SJCRH30 (cell line): ENCODE measurements at places on chromosomes 2 and 18. TPM values are rescaled to one million over a fixed set of nuclear protein-coding genes. Genes with fewer than 3 reads are reported as not detected.

- no peaks in the 10 kb centered on the region for H3K27me3 ChIP-seq
- no peak for DNase-seq
- no peak overlapping the region for H3K4me3 ChIP-seq
- H3K36me3 ChIP-seq: no peaks in the 10 kb centered on the region
Observed at GRCh38 chr18:72542342-72542741, 1.8 kb downstream of the CBLN2 start.

- peak overlapping the region; percentile 71 for H3K27ac ChIP-seq
- H3K36me3 ChIP-seq: no peaks in the 10 kb centered on the region
- H3K4me3 ChIP-seq: no peak overlapping the region
- H3K4me1 ChIP-seq: peaks cover 26% of the 10 kb centered on the region
Observed at GRCh38 chr2:205496370-205496769, 185.9 kb upstream of the NRP2 start.

- H3K36me3 ChIP-seq: no peaks in the 10 kb centered on the region
- H3K27me3 ChIP-seq: no peaks in the 10 kb centered on the region
- no peaks in the 10 kb centered on the region for H3K4me1 ChIP-seq
- no peak within 1 kb of the TSS for H3K27ac ChIP-seq
- no peak within 1 kb of the TSS for H3K4me3 ChIP-seq
- no peak for DNase-seq
Observed at GRCh38 chr2:222671259-222672067, at the start of gene MOGAT1. Gene MOGAT1, plus strand, starts transcription at chr2:222671658. Its CDS starts 128 bp downstream, at chr2:222671786.

GRCh38 chr18:56538746-56539145 lies 99.6 kb downstream of the TXNL1 start:
- H3K36me3 ChIP-seq: no peaks in the 10 kb centered on the region
- no peak overlapping the region for H3K4me3 ChIP-seq
- no peak overlapping the region for H3K27ac ChIP-seq
- no peak for DNase-seq

GRCh38 chr2:231604685-231605606 lies 12.3 kb downstream of the TEX44 start:
- DNase-seq: peak; percentile 100
- no peaks in the 10 kb centered on the region for H3K36me3 ChIP-seq
- no peaks in the 10 kb centered on the region for H3K27me3 ChIP-seq
- peak overlapping the region; percentile 64 for H3K4me3 ChIP-seq

DNA sequence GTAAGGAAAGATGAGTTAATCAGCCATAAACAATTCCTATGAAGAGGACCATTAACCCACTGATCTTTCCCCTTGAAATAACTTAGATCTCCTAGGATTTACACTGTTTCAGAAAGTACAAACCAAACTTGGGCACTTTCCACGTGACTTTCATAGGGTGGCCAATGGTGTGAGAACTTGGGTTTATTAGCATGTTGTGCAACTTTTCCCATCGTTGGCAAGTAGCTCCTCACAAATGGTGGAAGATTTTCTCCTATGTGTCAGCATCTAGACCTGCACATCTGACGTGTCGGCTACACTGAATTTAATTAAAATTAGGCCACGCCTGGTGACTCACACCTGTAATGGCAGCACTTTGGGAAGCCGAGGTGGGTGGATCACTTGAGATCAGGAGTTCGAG lies 116.3 kb downstream of the GALNT1 start:
- no peaks in the 10 kb centered on the region for H3K27me3 ChIP-seq
- H3K36me3 ChIP-seq: no peaks in the 10 kb centered on the region
- DNase-seq: no peak
- no peak overlapping the region for H3K4me3 ChIP-seq

- H3K4me3 ChIP-seq: no peak overlapping the region
- no peak overlapping the region for H3K27ac ChIP-seq
- H3K4me1 ChIP-seq: peaks cover 23% of the 10 kb centered on the region
Observed at GRCh38 chr2:219429958-219430606, 4.6 kb upstream of the SPEG start.

DNA sequence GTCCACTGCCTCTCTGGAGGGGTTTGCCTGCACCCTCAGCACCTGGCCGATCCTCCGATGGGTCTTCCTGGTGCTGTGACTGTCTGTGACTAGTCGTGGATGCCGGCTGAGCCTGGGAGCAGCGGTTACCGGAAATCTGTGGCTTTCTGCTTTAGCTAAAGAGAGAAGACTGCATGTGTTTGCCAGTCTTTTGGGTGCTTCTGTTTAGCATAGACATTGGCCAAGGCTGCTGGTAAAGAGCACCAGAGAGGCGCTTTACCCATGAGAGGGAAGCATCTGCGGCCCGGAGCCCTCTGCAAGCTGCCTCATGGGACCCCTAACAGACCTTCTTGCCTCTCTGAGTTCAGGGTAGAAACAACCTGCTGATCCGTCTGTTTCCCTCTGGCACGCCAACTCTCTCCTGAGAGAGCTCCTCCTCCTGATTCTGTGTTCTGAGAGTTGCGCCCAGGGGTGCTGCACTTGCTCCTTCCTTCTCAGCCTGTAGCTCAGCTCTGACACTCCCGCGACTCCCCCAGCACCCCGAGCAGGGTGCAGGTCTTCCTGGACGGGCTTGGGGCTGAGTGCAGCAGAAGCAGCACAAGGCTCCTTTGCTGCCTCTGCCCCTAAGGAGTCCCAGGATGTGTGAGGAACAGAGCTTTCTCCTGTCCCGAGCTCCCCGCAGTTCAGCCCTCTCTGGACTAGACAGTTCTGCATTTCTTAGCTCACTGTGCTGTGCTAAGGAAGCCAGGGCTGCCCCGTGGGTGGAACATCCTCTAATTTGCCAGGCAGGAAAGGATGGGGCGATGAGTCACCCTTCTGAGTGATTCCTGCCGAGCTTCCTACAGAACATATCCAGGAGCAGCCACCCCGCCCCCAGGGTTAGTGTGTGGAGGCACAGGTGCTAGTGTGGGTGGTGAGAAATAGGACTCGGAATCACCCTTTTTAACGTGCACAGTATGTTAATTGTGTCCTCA lies 203.2 kb downstream of the SH3RF3 start:
- no peak overlapping the region for H3K4me3 ChIP-seq
- DNase-seq: peak; percentile 61
- H3K27ac ChIP-seq: no peak overlapping the region
- peaks cover 6% of the 10 kb centered on the region for H3K4me1 ChIP-seq
- no peaks in the 10 kb centered on the region for H3K27me3 ChIP-seq
- H3K36me3 ChIP-seq: no peaks in the 10 kb centered on the region

DNA sequence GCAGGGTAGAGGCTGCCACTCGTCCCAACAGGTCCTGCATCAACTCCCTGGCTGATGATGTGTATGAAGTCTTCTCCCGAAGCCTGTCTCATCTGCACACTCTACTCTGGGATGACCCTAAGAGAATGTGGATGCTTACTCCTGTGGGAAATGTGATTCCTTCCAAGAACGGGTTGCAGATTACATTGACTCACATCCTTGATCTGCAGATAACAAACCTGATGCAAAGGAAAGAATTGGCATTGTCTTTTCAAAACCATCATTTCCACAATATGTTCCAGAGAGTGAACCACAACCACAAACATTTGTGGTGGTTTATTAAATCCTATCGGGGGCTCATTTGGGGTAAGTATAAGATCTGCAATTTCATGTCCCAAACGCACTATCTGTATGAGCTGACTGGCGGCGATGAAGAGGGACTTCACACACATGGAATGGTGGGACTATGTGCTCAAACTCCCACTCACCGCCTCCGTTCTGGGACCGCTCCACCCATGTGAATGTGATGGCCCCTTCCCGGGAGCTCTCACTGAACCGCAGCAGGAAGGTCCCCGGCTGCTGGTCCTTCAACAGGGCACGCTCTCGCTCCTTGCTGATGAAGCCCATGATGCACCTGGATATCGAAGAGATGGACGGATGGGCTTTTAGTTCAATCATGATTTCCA lies 35.5 kb downstream of the STAT1 start:
- H3K4me1 ChIP-seq: peaks cover 29% of the 10 kb centered on the region
- no peaks in the 10 kb centered on the region for H3K27me3 ChIP-seq
- H3K27ac ChIP-seq: no peak overlapping the region
- H3K36me3 ChIP-seq: peaks cover 90% of the 10 kb centered on the region
- no peak overlapping the region for H3K4me3 ChIP-seq

DNA sequence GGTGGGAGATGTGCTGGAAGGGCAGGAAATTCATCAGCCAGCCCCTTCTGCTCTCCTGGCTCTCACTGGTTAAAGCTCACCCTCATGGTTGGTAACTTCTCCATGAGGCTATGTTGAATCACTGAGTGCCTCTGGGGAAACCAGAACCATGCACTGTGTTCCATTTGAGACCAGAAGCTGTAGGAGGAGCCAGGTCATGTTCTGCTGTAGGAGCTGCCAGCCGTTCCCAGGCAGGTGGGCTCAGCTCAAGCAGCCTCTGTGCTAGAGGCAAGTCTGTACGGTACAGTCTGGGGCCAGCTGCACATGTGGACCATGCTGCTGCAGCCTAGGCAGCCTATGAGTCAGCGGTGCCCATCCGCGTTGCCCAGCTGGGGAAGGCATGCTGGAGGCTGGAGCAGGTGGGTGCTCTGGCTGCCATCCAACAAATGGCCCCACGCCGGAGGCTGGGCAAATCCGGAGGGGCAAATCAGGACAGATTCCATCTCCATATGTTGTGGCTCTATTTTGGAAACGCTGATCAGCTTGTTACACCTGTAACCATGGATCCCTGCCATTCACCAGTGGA lies 22.0 kb upstream of the KCNF1 start:
- no peaks in the 10 kb centered on the region for H3K27me3 ChIP-seq
- H3K4me3 ChIP-seq: no peak overlapping the region
- no peaks in the 10 kb centered on the region for H3K36me3 ChIP-seq
- H3K27ac ChIP-seq: no peak overlapping the region
- DNase-seq: peak; percentile 39

GRCh38 chr2:127305990-127306585 lies 12.1 kb upstream of the ERCC3 start:
- no peak for DNase-seq
- H3K27ac ChIP-seq: no peak overlapping the region
- no peaks in the 10 kb centered on the region for H3K4me1 ChIP-seq
- H3K27me3 ChIP-seq: no peaks in the 10 kb centered on the region

GRCh38 chr2:148023861-148024260 lies 3.0 kb downstream of the MBD5 start:
- no peak overlapping the region for H3K4me3 ChIP-seq
- DNase-seq: no peak
- peaks cover 3% of the 10 kb centered on the region; the same call in 1 of the 2 replicates for H3K4me1 ChIP-seq

GRCh38 chr2:176189681-176190641 lies 1.5 kb downstream of the HOXD1 start:
- H3K36me3 ChIP-seq: no peaks in the 10 kb centered on the region
- DNase-seq: no peak
- H3K27ac ChIP-seq: no peak overlapping the region
- no peak overlapping the region for H3K4me3 ChIP-seq
- H3K4me1 ChIP-seq: no peaks in the 10 kb centered on the region
- no peaks in the 10 kb centered on the region for H3K27me3 ChIP-seq

DNA sequence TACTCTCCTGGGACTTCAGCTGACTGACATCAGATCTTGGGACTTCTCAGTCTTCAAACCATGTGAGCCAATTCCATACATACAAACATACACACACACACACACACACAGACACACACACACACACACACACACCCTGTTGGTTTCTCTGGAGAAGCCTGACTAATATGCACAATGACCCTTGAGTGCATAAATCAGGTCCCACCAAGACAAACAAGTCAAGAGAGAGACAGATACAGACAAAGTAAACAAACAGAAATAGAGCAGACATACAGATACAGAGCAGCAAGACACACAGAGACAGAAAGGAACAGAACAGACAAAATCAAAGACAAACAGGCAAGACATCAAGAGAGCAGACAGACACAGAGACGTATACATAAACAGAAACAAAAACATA lies 43.8 kb upstream of the DDX18 start:
- no peak overlapping the region for H3K4me3 ChIP-seq
- 0 out of 2 replicates have a peak, but pooled peaks cover 4% of the 10 kb centered on the region for H3K27me3 ChIP-seq
- no peaks in the 10 kb centered on the region for H3K4me1 ChIP-seq
- H3K36me3 ChIP-seq: no peaks in the 10 kb centered on the region
- DNase-seq: no peak

DNA sequence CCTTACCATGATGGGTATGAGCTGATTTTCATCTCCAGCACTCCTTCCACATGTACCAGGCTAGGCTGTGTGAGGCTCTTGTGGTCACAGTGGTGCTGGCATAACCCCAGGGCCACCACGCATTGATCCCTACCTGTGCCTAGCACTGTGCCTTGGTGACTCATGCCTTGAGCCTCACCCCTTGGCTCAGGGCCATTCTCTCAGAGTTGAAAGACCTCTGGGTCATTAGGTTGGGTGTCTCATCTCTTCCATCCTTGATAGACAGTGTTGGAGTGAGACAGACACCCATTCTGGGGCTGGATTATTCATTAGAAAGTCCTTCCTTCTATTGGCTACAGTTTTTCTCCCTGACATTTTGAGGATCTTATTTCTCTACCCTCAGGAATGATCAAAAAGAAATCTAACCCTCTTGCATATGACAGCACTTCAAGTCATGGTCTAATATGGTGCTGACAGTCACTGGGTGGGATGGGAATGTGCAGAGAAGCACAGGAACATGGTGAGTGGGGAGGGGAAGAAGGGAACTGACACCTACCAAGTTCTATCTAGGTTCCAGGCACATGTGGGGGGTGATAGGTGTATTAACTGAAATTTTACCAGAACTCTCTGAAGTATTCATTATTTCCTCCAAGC lies 41.3 kb downstream of the DYSF start:
- H3K4me1 ChIP-seq: peaks cover 48% of the 10 kb centered on the region
- H3K36me3 ChIP-seq: peaks cover 12% of the 10 kb centered on the region
- H3K27ac ChIP-seq: no peak overlapping the region
- no peak for DNase-seq
- no peak overlapping the region for H3K4me3 ChIP-seq

Gene EFEMP1
- total RNA-seq: 0.06 TPM in 1 of 2 replicates, not detected in the other

Gene BOK
- total RNA-seq: 6.6 and 7.3 TPM in 2 replicates

Gene CCDC195
- 0.91 and 1.1 TPM in 2 replicates for total RNA-seq

Gene UGT1A4
- not detected in 2 replicates for total RNA-seq

Gene GPR155
- total RNA-seq: 13.5 and 14.1 TPM in 2 replicates

Gene PRSS56
- 0.38 and 0.48 TPM in 2 replicates for total RNA-seq

Gene EMILIN2
- total RNA-seq: 0.06 and 0.28 TPM in 2 replicates

Gene CCDC74A
- 0.13 TPM in 1 of 2 replicates, not detected in the other for total RNA-seq

Gene AMER3
- not detected in 2 replicates for total RNA-seq

Gene DAPL1
- not detected in 2 replicates for total RNA-seq
